OCI-LY7 (cell line): ENCODE measurements at places on chromosomes 5 and 9. TPM values are rescaled to one million over a fixed set of nuclear protein-coding genes. Genes with fewer than 3 reads are reported as not detected.

Gene SLC6A7
- total RNA-seq = not detected in 2 replicates

Gene TNC
- not detected in 2 replicates for total RNA-seq

Gene CORO2A
- total RNA-seq = 3.2 and 3.9 TPM in 2 replicates

Gene ADAMTSL1
- not detected in 2 replicates for total RNA-seq

Gene CTSV
- 0.25 and 0.31 TPM in 2 replicates for total RNA-seq

Gene RPL12
- total RNA-seq = 1,622 and 1,726 TPM in 2 replicates

Gene SQSTM1
- 68.3 and 81.1 TPM in 2 replicates for total RNA-seq

Gene APBA1
- total RNA-seq = not detected in 2 replicates

Gene ARHGAP26
- 19.1 and 21.0 TPM in 2 replicates for total RNA-seq

Gene TMEFF1
- 3.6 and 3.7 TPM in 2 replicates for total RNA-seq

Gene PCA3
- total RNA-seq = not detected in 2 replicates

Gene PLEKHG4B
- 0.30 and 0.31 TPM in 2 replicates for total RNA-seq

Gene PALM2AKAP2
- 0.20 TPM in 1 of 2 replicates, not detected in the other for total RNA-seq

Gene HACD4
- total RNA-seq = not detected in 2 replicates

Gene CARD6
- total RNA-seq = 0.33 and 0.53 TPM in 2 replicates

Gene SLCO6A1
- total RNA-seq = not detected in 2 replicates

Gene ADGRV1
- total RNA-seq = not detected in 2 replicates

Gene OLFM1
- not detected in 2 replicates for total RNA-seq

Gene GRXCR2
- not detected in 2 replicates for total RNA-seq

Gene PKN3
- total RNA-seq = 3.3 and 4.6 TPM in 2 replicates

Gene FBN2
- total RNA-seq = not detected in 2 replicates

Gene PCDHA9
- total RNA-seq = not detected in 2 replicates

Gene F2RL2
- total RNA-seq = not detected in 2 replicates

Gene GFI1B
- total RNA-seq = 3.3 and 4.9 TPM in 2 replicates

Gene SAPCD2
- total RNA-seq = 51.4 and 57.2 TPM in 2 replicates

Gene ENTPD8
- not detected in 2 replicates for total RNA-seq

Gene KCTD16
- total RNA-seq = 0.28 and 0.32 TPM in 2 replicates

Gene GPSM1
- total RNA-seq = not detected in 2 replicates
